Skin of body (tissue), 3 donors: ENCODE measurements at places on chromosomes 5 and 9.

GRCh38 chr5:39829441-39829840 lies 404.7 kb upstream of the DAB2 start:
- DNase-seq: no peak

DNA sequence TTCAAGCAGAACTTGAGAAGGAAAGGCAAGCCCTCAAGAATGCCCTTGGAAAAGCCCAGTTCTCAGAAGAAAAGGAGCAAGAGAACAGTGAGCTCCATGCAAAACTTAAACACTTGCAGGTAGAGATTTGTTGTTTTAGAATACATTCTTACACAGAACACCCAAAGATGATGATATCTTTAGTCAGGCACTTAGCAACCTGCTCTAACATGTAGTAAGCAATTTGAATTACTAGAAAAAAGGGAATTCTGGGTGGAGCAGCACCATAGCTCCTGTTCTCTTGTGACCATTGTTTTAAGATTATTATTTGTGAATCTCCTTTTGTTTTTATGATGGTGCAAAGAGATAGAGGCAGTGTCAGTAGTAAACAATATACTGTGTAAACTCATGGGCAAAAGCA lies 63.1 kb downstream of the RAB14 start:
- no peak for DNase-seq

DNA sequence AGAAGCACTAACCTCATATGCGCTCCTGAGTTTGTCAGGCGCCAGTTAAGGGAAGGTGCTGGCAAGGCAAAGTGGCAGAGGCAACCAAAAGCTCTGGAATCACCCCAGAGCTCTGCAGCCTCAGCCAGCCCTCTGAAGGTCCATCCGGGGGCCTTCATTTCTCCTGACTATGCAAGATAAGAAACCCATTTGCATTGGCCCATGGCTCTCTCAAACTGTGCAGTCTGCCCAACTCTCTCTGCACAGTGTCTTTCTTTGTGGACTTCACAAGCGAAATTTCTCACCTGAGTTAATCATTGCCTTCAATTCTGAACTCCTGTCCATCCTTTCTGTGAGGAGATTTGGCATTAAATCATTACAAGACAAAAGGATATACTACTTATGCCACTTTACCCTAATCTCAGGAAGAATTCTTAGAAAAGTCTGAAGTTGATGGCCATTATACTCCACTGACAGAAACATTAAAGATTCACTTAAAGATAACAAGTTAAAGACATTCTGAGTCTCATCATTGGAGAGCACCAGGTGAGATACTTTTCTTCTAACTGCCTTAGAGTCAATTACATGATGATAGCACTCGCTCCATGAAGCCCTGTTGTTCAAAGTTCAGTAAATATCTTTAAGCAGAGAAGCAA lies 235.6 kb downstream of the SPOCK1 start:
- no peak for DNase-seq

DNA sequence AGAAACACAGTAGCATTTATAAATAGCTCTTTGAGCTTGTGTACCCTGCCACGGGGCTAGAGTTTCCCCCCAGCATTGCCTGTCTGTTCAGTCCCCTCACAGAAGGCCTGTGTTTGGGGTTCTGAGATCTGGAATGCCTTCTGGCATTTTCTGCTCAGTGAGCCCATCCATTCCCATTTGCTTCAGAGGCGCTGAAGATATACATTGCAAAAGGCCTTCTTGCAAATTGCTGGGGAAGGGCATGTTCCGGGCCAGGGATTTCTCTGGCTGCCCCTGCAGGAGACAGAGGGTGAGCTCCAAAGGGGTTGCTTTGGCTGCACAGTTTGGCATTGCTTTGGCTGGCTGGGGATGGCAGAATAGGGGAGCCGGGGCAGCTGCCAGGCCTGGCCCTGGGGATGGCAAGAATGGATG lies 308.4 kb downstream of the MSX2 start:
- DNase-seq: peak; percentile 3

- DNase-seq: peak; percentile 36
Observed at GRCh38 chr5:63963080-63963735, 963 bp upstream of the HTR1A start.

- no peak for DNase-seq
Observed at GRCh38 chr5:180297587-180298282, 5.9 kb upstream of the MAPK9 start.

- peak; percentile 65 for DNase-seq
Observed at GRCh38 chr5:102715082-102715807, 39.9 kb upstream of the PAM start.

GRCh38 chr5:148998174-148998797 lies 64.6 kb downstream of the SH3TC2 start:
- DNase-seq: no peak

GRCh38 chr9:8725635-8726034 lies 926.1 kb upstream of the DMAC1 start:
- no peak for DNase-seq

- no peak for DNase-seq
Observed at GRCh38 chr9:92151691-92152393, 36.6 kb upstream of the SPTLC1 start.

GRCh38 chr9:134942788-134943184 lies 25.1 kb upstream of the FCN1 start:
- DNase-seq: peak; percentile 43

DNA sequence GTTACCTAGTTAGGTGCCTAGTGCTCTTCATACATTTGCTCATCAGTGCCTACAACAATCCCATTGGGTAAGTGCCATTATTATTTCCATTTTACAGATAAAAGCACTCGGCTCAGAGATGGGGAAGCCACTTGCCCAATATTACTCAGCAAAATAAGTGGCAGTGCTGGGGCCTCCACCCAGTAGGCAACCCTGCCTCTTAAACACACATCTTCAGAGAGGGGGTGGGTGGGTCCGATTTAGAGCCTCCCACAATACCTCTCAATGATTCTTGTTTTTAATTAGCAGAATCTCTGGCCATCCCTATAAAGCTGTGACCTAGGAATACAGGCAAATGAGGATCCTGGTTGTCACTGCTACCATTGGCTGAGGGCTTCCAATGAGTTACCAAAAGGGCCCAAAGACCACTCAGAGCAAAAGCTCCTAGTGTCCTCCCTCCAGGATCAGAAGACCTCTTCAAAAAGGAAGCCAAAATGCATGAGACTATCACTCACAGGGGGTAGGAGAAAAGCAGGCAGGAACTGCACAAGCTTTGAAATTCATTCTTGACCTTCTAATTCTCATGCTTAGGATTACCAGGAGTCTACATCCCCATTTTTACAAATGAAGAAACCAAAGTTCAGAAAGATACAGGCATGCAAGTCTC lies 36.1 kb upstream of the UBE2D2 start:
- no peak for DNase-seq

DNA sequence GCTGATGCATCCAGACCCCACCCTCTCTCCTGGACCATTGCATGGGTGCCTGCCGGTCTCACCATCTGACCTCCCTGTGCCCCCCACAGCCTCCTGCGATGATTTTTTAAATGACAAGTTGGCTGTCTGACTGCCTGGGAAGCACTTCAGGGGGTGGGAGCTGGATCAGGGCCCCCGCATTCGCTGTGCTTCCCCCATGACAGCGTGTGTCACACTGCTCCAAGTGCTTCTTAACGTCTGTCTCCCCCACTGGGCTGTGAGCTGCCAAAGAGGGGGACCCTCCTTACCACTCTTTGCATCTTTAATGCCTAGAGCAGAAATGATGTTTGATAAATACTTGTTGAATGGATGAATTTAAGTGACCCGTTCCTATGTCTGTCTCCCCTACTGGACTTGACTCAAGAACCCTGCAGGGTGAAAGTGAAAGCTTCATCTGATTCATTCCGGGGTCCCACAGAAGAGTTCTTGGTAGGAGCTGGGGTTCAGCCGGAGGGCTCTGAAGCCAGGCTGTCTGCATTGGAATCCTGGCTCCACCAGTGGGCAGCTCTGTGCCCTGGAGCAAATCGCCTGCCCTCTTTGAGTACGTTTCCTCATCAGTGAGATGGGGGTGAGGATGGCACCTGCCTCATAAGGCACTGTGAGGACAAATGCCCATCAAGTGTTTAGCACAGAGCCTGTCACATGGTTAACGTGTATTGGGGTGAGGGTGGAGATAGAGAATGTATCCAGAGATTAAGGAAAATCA lies 7.6 kb upstream of the EGR1 start:
- DNase-seq: no peak

DNA sequence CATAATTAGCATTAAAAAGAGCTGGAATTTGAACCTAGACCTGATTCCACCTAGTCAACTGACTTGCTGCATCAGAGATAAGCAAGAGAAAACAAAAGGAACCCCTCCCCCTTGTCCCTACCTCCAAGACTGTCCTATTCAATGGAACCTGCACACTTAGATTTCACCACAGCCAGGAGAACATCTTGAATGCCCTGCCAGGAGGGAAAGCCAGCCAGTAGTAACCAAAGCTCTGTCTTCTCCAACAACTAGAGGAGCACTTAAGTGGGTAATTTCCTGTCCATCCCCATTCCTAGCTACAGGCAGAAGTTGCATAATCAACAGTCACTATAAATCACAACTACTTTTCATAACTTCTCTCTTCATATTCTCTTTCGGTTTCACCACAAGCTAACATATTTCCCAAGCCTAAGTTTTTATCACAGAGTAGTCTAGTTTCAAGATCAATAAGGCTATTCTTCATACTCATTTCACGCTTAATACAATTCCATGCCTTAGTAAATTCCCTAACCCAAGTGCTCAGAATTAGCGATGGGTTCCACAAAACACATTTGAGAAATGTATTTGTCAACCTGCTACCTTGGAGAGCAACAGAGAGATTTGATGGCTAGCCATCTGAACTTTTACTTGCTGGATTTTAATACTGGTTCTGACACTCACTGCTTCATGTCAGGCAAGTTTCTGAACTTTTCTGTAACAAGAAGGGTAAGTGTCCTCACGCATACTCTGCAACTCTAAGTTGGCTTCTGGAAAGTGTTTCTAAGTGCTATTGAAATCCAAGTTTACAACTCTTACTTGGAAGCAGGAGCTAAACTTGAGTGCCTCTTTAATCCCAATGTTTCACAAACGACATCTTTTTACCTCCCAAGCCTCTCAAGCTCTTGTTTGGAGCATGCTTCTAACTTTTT lies 2.0 kb downstream of the DENND1A start:
- DNase-seq: peak; percentile 20

GRCh38 chr5:32290922-32291321 lies 21.8 kb downstream of the MTMR12 start:
- DNase-seq: no peak

- DNase-seq: no peak
Observed at GRCh38 chr5:112923148-112923917, 1.3 kb upstream of the REEP5 start.

DNA sequence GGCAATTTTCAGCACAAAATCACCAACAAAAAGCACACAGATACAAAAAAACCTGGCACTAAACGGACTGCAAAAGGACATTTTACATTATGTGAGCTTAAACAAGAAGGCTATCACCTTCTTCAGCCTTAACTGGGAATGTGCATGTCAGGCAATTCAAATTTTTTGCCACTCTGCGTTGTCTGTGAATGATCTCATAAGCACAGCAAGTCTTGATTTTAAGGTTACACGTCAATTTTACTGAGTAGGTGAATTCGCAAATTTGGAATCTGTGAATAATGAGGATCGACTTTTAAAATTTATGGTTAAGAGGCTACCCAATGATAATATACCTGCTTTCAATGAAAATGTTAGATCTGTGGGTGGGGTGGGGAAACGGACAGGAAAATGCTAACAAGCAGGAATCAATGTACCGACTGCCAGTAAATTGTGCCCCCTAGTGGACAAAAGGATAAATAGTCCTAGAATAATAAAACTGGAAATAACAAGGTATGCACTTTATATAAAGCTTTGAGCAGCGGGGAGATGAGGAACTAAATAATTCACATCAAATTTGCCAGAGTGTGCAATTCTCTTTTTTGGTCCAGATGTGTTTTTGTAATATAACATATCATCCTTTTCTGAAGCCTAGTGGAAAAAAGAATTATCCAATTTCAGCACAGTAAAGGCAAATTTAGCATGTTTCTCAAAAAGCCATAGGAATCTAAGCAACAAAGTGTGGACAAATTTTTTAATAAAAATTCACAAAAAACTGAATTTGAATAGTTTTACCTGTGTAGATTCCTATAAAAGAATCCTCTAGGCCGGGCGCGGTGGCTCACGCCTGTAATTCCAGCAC lies 20.5 kb downstream of the EQTN start:
- DNase-seq: peak; percentile 17

DNA sequence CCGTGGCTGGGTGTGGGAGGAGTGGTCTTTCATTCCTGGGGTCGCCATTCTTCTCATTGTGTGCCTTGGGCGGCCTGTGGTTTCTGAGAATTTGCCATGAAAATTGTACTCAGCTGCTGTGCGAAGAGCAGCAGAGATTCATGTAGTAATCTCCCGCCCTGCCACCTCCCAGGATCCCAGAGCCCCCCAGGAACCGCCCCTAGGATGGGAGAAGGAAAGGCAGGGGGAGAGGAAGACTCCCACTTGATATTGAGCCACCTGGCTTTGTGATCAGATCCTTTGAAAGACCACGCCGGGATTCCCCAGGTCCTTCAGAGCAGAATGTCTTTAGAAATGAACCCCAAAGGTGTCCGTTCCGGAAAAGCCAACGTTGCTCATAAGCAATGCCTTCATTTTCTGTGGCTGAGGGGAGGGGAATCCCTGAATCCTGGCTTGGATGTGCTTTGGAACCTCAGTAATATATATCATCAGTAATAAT lies 27.6 kb downstream of the NEURL1B start:
- no peak for DNase-seq

- DNase-seq: no peak
Observed at GRCh38 chr5:176446884-176447590, 1.1 kb upstream of the FAF2 start.

- no peak for DNase-seq
Observed at GRCh38 chr9:14180093-14180959, 133.6 kb downstream of the NFIB start.

DNA sequence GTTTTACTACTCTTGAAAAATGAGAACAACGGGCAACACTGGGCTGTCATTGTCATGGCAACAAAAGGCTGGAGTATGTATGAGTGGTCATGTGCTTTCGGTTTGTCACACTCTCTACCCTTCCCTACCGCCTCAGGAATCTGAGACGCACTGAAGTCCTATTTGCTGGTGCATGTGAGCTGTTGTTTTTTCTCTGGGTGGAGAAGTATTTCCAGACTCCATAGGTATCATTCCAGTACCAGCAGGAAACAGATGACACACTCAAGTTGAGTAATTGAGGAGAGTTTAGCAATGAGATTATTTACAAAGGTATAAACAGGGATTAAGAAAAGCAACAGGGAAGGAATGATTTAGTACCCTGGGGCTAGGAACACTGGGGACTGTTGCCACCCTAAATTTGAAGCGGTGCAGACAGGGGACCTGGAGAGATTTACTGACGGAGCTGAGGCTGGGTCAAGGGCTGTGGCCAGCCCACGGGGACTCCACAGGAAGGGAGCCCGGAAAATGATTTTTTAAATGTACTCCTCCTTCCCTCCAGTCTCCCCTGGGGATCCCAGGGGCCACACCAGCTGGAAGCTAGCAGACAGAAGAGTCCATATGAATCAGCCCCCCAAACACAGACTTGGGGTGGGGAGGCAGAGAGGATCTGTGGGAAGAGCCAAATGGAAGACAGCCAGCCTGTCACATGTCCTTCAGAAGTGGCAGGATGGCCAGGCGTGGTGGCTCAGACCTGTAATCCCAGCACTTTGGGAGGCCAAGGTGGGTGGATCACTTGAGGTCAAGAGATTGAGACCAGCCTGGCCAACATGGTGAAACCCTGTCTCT lies 13.2 kb upstream of the ZBTB43 start:
- DNase-seq: no peak

- DNase-seq: no peak
Observed at GRCh38 chr9:28735738-28736342, 1162.6 kb upstream of the C9orf72 start.

- DNase-seq: no peak
Observed at GRCh38 chr9:133023117-133023890, 7.5 kb upstream of the GTF3C5 start.
